ENCODE measurements at places on chromosomes 2 and 18. TPM values are rescaled to one million over a fixed set of nuclear protein-coding genes. Genes with fewer than 3 reads are reported as not detected.

OTOS gene
- not detected for total RNA-seq

ZSWIM2 gene
- 0.10 TPM for total RNA-seq

TPRKB gene
- 10.1 TPM for total RNA-seq

RMDN2 gene
- total RNA-seq = 6.4 TPM

NGEF gene
- total RNA-seq = 5.7 TPM

DTNA gene
- total RNA-seq = 7.8 TPM

DUSP19 gene
- 4.3 TPM for total RNA-seq

DOK6 gene
- 14.1 TPM for total RNA-seq

ZRANB3 gene
- total RNA-seq = 6.3 TPM

NYAP2 gene
- not detected for total RNA-seq

ANKRD23 gene
- total RNA-seq = 1.7 TPM

SLC38A11 gene
- total RNA-seq = 0.13 TPM

All from smooth muscle cell of the pulmonary artery (primary cell).